ENCODE measurements at places on chromosomes 2 and 18.

DNA sequence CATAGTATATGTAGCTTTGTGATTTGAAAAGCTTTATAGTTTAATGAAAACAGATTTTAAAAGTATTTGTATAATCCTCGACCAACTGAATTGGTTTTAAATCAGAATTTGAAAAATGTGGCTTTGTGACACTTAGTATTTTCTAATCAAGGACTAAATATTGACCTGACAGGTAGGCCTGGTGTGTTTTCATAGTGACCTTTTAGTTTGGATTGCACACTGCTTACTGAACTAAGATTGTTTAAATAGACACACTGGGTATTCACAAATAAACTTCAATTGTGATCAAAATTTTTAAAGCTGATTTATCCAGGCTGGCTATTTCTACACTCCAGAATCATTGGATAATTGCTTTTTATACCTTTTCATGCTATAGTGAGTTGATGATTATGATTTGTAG is 31.8 kb upstream of the FAM237A start:
- DNase-seq: no peak

GRCh38 chr2:145597006-145597405 is 1077.1 kb upstream of the ZEB2 start:
- no peak for DNase-seq

DNA sequence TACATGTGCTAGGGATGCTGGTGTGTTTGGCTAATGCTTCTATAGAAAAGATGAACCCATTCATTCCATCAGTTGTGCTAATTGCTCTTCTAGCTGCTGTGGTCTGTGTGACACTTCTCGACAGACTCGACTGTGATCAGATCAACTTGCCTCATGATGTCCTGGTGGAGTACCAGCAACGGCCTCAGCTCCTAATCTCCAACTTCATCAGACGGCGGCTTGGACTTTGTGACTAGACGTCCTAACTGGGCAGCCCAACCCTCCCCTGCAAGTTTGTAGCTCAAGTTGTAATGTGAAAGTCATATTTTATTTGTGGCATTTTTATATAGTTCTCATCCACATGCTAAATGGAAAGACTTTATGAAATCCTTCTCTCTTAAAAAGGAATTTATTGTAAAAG is 33.0 kb downstream of the UPP2 start:
- no peak for DNase-seq

GRCh38 chr2:207764096-207764630 is 5.5 kb downstream of the FZD5 start:
- DNase-seq: no peak

- no peak for DNase-seq
Observed at GRCh38 chr2:98910349-98911125, 25.5 kb downstream of the CRACDL start.

DNA sequence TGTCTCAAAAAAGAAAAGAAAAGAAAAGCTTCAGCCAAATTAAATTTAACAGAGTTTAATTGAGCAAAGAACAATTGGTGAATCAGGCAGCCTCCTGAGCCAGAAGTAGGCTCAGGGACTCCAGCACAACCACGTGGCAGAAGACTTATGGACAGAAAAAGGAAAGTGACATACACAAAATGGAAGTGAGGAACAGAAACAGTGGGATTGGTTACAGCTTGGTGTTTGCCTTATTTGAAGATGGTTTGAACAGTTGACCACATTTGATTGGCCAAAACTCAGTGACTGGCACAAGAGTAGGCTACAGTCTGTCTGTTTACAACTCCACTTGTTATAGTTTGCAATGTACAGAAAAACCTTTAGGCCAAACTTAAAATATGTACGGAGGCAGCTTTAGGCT is 83.1 kb downstream of the SOCS6 start:
- DNase-seq: no peak

GRCh38 chr2:6254441-6254840 is 562.3 kb downstream of the SOX11 start:
- DNase-seq: no peak

GRCh38 chr18:60019463-60019840 is 119.7 kb downstream of the PMAIP1 start:
- no peak for DNase-seq

- DNase-seq: no peak
Observed at GRCh38 chr18:36758623-36759022, 70.2 kb downstream of the TPGS2 start.

- DNase-seq: no peak
Observed at GRCh38 chr18:10291568-10291981, 162.9 kb upstream of the APCDD1 start.

DNA sequence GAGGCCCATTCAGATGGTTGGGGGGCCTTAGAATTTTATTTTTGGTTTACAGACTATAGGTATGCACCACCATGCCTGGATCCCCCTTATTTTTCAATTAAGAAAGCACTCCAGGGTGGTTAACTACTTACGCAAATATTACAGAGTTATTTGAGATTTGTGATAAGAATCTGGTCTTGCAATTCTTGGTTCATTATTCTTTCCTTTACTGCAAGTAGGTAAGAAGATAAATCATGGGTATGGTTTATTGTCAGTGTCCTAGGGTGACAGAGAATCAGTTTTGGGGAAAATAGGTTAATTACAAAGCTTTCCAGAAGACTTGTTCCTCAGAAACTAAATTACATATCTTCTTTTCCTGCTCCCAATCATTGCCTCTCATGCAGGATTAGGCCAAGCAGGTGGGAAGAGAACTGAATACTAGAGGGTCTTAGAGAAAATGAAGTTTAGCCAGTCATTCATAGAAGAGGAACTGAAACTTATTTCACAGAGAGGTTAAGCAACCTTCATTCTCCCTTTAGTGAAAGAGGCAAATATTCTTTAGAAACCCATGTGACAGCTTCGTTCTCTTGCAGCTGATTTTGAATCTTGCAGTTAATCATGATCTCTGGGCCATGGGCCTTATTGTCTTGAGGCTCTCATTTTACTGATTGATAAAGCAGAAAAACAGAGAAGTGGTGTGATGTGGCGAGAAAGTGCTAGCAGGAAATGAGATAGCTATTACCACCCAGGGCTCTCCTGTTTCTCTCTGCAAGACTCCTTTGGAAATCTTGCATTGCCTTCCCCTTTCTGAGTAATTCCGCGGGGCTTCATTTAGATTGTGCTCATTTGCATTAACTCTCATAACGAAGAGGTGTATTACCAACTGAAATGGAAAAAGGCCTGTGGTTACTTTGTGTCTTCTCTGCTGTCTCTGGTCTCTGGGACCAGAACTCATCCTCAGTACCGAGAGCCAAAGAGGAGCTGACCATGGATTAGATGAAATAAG is 44.8 kb upstream of the ARHGAP25 start:
- DNase-seq: peak; percentile 75

GRCh38 chr2:151908204-151908882 is 80.1 kb upstream of the ARL5A start:
- no peak for DNase-seq

GRCh38 chr2:74007711-74008110 is 23.0 kb downstream of the TET3 start:
- no peak for DNase-seq

DNA sequence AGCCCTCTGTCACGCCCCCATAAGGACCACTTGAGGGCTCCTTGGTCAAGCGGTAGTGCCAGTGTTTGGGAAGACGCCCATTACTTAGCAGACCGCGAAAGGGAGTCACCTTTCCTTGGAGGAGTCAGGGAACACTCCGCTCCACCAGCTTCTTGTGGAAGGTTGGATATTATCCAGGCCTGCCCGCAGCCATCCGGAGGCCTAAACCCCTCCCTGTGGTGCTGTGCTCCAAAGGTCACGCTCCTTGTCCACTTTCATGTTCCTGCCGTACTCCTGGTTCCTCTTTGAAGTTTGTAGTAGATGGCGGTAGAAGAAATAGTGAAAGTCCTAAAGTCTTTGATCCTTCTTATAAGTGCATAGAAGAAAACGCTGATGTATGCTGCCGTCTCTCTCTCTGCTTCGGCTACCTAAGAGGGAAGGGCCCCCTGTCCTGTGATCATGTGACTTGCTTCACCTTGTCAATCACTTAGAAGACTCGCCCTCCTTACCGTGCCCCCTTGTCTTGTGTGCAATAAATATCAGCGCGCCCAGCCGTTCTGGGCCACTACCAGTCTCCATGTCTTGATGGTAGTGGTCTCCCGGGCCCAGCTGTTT is 1.7 kb upstream of the CATIP start:
- no peak for DNase-seq

DNA sequence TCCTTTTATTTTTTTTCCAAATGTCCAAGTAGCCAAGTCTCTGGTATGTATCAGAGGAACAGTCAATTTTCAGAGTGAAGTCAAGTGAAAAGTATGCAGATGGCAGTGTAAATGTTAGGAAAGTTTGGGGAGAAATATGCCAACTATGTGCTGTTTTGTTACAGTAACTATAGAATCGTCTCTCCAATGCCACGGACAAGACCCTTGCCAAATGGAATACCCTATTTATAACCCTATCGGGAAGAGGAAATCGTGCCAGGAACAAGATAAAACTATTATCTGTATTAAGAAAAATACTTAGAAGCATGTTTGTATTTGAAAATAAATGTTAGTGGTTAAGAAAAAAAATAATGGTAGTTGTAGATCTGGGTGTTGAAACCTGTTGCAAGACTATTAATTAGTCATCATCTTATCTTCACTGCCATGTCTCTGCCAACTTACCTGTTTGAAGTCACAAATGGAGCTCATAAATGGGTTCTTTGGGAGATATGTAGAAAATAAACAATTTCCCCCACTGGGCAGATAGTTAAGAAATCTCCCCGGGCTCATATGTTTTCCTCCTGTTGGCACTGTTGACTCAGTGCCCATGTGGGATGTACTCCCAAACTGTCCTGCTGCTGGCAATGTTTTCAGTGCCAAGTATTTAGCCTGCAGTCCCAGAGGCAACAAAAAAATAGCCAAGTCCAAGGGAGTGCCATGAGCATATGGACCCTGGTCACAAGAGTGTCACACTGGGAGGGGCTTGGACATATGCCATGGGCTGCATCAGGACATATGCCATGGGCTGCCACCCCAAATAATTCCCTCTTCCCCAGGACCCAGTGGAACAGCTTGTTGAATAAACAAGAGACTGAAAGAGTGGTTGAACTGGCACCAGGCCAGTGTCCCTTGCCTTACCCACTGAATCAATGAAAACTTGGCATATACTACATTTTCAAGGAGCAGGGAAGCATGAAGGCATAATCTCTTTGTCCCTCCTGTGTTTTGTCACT is 366.9 kb downstream of the OSR1 start:
- DNase-seq: no peak

- no peak for DNase-seq
Observed at GRCh38 chr2:226703514-226703913, 96.1 kb downstream of the IRS1 start.

DNA sequence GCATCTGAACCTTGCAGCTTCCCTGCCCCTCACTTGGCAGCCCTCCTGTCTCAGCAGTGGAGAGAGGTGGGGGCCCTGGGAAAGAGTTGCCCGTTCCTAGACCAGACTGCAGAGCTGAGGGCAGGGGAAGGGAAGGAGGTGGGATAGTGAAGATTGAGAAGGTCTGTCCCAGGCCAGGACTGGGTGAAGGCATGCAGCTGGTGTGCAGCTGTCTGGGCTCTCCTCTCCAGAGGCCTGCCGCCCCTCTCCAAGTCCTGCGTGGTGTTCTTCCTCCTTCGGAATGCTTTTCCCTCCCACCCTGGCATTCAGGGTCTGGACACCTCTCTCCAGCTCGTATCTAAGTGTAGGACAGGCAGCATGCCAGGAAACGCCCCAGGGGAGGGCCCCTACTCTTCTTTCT is 323.5 kb downstream of the CELF4 start:
- no peak for DNase-seq

Data from GM13976 (cell line).